Amniotic epithelial cell (primary cell): ENCODE measurements at places on chromosomes 7 and 10.

GRCh38 chr7:155163696-155164095, 93.6 kb downstream of the HTR5A start:
- no peak for DNase-seq

DNA sequence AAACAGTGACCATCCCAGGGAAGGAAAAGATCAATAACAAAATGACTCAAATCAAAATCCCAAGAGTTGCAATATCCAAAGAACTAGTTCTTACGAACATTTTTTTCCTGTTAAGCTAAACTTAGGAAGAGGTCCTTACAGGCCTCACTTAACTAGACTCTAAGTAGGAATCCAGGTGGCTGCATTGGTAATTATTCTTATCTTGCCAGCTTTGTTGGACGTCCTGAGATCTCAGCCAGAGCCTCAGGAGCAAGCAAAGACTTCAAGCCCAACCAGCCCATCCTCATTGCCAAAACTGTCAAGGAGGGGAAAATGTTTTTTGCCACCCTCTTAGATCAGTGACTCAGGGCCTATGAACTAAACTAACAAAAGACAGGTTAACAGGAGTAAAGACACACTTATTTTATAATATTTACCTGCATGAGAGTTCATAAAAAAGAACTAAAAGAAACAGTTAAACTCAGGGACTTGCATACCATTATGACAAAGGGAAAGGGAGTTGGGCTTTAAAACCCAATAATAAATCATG, 18.3 kb upstream of the PPP1R9A start:
- DNase-seq: no peak

- no peak for DNase-seq
Observed at GRCh38 chr10:100534726-100535125, 1.0 kb upstream of the HIF1AN start.

GRCh38 chr7:80699721-80700256, 61.3 kb downstream of the CD36 start:
- no peak for DNase-seq

GRCh38 chr10:14773551-14774213, 1.0 kb downstream of the FAM107B start:
- no peak for DNase-seq

DNA sequence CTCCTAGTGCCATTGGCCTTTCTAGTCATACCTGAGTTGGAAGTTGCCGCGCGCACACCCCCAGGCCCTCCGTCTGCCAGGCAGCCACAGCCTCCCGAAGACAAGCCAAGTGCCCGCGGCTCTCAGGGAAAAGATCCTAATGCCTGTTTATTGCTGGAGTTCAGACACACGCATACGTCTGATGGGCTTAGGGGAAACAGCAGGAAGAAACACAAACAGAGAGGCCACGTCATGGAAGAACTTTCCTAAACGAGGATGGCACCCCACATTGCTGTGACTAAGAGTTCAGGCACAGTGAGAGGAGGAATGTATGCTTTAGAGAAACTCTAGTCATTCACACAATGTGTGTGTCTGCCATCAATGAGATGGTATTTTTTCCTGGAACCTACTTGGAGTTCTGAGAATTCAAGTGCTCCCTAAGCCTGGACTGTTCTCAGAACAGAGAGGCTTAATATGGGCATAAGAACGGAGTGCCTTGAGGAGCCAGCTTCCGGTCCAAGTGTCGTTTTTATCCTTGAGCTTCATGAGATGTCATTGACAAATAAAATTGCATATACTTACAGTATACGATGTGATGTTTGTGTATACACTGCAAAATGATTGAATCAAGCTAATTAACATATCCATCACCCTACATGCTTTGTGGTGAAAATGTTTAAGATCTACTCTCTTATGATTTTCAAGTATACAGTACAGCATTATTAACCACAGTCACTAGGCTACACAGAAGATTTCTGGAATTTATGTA, 11.6 kb upstream of the RBP3 start:
- DNase-seq: no peak

DNA sequence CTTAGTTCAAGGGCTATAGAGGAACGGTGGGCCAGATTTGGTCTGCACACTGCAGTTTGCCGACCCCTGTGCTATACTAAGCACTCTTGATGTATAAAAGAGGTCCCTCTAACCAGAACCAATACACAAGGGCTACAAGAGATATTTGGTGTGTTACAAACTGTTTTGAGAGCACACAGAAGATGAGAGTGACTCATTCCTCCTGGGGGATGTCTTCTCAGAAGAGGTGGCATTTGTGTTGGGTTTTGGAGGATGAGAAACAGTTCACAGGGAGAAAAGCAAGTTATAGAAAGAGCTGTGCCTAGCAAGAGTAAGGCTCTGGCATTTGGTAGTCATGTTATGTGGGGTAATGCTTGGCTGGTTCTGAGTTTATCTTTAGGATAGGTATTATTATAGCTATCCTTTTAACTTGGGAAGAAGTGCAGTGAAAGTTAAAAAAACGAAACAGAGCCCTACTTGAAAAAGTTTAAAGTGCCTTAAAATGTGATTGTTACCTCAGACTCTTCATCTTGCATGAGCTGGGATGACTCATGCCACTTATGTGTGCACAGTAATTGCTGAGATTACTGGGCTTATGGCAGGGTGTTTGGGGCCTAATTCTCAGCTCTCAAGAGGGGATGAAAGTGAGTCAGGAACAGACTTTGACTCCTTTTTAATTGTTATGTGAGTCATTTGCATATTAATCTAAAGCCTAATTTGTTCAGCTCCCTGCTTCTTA, 160.4 kb downstream of the KIF20B start:
- DNase-seq: peak; percentile 66

DNA sequence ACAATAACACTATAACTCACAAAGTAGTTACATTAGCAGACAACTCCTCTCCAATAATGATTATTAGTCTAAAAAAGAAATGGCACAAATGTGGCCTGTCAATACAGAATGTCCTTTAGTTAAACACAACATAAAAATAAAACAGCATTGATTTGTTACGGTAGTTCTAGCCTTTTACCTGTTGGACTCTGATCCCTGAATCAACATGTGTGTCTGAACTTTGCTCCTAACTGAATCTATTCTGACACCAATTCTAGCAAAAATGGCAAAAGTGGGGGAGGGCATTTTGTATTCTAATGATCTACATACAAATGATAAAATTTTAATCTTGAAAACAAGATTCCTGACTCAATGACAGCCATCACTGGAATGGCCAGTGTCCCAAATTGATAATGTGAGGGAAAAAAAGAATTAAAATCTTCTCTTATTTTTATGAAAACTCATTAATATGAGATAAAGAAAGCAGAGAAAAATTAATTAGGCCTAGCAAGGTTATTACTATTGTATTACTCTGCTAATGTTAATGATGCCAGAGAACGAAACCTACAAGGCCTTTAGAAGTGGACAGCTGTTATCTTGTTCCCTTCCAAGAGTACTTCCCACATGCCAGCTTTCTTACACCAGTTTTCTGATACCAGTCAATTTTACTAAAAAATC, 30.2 kb downstream of the FRA10AC1 start:
- DNase-seq: no peak

GRCh38 chr10:58028597-58029366, 238.9 kb downstream of the IPMK start:
- peak; percentile 80 for DNase-seq

DNA sequence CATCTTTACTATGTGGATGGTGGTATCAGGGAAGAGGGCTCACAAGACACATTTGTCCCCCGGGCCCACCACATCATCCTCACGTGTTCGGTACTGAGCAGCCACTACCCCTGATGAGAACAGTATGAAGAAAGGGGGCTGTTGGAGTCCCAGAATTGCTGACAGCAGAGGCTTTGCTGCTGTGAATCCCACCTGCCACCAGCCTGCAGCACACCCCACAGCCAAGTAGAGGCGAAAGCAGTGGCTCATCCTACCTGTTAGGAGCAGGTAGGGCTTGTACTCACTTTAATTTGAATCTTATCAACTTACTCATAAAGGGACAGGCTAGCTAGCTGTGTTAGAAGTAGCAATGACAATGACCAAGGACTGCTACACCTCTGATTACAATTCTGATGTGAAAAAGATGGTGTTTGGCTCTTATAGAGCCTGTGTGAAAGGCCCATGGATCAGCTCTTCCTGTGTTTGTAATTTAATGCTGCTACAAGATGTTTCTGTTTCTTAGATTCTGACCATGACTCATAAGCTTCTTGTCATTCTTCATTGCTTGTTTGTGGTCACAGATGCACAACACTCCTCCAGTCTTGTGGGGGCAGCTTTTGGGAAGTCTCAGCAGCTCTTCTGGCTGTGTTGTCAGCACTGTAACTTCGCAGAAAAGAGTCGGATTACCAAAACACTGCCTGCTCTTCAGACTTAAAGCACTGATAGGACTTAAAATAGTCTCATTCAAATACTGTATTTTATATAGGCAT, 9.1 kb upstream of the CSGALNACT2 start:
- peak; percentile 98 for DNase-seq

DNA sequence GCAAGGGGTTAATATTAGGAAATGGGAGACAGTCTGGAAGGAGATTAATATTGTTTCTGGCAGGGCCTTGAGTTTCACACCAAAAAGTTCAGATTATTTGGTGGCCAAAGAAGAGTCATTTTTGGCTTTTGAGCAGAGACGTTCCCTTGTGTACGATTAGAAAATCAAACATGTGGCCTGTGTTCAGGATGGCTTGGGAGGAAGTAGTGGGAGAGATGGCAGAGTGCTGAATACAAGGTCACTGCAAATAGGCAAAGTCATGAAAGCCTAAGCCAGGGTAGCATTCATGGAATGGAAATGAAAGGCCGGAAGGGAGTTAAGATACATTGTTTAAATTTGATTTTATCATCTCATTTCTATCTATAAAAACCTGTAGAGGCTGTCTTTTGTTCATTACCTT, 9.5 kb upstream of the GGCT start:
- DNase-seq: no peak

- DNase-seq: peak; percentile 76
Observed at GRCh38 chr7:128164061-128164954, 76.8 kb upstream of the LEP start.

DNA sequence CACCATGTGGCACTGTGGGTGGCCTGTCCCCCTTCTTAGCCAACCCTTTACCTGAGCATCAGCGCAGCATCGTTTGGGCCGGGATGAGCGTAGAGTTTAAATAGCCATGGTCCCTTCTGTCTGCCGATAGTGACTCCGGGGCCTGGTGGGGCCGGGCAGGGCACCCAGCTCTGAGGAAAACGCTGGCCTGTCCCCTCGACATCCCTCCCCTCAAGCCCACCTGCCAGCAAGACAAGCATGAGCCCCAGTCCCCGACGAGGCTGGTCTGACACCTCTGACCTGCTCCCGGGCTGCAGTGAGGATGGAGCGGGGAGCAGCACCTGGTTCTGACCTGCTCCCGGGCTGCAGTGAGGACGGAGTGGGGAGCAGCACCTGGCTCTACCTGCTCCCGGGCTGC, 31.1 kb upstream of the CNPY1 start:
- no peak for DNase-seq
